Neural progenitor cell (in vitro differentiated cells): ENCODE measurements at places on chromosomes 7 and 10.

DNA sequence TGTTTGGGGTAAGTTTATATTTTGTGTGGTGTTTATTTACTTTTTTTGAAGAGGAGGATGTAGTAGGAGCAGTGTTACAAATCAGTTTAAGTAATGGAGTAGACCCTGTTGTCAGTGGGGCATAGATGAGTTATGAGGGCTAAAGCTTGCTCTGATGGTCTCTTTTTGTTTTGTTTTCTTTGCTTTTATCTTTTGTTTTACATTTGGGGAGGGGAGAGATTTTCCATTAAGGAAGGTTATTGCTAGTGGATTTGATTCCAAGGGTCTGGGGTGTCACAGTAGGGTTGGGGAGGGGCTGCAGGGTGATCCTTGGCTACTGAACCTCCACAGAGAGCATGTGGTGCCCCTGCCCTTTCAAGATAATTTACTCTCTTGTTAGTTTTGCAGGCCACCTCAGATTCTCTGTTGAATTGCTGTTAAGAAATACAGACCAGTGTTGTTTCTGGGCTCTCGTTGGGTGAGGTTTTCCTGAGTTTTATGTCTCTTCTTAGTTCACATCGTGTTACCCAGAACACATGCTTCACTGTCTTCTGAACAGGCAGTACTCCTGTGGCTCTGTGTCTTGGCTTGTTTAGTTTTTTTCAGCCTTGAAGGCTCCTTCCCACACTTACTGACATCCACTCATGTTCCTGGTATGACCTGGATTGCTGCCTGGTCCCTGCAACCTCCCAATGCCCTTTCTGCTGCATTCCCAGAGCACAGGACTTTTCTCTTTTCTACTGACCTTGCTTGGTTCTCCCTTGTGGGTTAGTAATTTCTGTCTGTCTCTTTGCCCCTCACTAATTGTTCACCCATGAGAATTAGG, 4.2 kb downstream of the KIFBP start:
- DNase-seq: no peak

DNA sequence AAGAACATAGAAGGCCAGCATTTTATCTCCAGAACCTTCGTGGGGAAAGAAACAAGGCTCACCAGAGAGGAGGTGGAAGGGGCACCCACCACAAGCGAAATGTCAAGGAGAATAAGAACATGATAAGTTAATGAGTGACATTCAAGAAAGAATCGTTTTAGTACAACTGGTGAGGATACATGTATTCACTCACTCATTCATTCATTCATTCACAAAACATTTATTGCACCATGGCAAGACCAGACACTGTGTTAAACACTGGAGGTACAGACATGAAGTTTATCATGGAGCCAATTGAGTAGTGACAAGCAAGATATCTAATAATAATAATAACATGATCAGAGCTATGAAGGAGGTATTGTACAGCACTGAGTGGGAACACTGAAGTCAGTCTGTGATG, 1.7 kb upstream of the ZNRF2 start:
- no peak for DNase-seq

DNA sequence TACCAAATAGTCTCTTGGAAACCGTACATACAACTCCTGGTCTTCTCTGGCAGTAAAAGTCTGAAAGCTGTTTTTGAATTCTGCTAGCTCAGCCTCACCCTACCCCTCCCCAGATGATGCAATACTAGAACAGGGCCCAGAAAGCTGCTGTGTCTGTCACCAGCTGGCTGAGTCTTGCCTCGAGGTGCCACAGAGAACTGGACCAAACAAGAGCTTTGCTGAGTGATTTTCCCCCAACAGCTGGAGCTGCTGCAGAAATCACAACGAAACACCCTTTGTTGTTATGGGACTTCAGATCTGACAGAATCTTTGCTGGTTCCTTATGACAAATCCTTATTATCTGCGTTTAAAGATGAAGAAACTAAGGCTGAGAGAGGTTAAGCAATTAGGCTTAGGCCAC, 134.1 kb downstream of the SPAG6 start:
- DNase-seq: no peak

DNA sequence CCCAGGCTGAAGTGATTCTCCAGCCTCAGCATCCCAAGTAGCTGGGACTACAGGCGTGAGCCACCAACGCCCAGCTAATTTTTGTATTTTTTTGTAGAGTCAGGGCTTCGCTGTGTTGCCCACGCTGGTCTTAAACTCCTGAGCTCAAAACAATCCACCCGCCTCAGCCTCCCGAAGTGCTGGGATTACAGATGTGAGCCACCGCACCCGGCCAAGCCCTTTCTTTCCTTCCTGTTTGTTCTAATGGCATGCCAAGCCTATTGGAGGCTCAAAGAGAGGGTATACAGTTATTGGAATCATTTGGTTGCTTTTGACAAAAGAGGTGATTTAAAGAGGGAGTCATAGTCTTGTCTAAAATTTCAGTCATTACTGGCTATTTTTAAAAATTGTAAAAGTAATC, 46.0 kb upstream of the TRIM8 start:
- DNase-seq: no peak

- DNase-seq: no peak
Observed at GRCh38 chr7:91717681-91718470, 162.6 kb downstream of the MTERF1 start.

- DNase-seq: no peak
Observed at GRCh38 chr7:101772508-101773211, 44.8 kb upstream of the CUX1 start.

- DNase-seq: peak; percentile 92
Observed at GRCh38 chr10:48656241-48656913, 28.3 kb upstream of the WDFY4 start.

DNA sequence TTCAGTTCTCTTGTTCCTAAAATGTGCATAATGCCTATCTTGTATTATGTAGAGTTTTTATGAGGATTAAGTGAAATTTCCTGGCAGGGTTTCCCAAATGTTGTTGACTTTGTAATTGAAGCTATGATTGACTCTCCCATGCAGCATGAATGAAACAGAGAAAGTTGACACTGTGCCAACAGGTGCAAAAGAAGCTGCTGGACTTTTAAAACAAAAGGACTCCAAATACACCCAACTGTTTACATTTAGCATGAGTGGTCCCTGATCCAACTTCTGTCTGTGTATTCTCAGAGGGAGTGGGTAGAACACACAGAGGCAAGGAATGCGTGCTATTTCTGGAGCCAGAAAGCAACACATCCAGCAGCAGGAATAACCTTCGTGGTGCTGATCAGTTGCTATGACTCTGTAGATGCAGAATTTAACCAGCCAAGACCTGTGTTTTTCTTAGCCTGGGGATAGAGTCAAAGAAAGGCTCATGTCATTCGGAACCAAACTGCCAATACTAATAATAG, 14.4 kb upstream of the RBM20 start:
- DNase-seq: no peak

DNA sequence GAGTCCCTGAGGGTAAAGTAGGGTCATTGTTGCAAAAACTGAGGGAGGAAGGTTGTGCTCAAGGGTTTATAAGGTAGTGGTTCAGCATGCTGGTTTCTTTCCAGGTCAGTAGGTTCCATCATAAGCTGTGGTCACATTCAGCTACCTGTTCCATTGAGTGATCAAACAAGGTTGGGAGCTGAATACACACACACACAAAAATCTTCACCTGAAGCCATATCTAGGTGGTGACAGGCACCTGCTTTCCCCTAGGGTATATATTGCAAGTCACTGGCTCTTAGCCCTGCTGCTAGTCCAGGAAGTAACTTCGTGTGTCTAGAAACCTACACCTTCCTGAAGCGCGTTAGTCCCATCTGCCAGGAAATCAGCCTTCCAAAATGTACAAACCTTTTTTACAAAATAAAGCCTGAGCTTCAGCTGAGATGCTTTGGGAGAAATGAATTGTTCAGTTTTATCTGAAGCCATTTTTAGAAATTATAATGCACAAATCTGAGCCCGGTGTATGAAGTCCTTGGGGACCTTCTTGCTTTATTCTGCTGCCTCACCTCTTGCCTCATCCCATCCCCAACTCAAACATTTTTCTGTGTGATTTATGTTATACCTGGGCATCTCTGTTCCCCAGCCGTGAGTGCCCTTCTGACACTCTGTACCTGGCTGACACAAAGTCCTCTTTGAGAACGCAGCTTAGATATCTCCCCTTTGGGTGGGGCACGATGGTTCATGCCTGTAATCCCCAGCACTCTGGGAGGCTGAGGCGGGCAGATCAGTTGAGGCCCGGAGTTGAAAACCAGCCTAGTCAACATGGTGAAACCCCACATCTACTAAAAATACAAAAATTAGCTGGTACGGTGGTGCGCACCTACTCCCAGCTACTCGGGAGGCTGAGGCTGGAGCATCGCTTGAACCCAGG, 10.6 kb upstream of the LAMTOR4 start:
- DNase-seq: no peak

- DNase-seq: no peak
Observed at GRCh38 chr7:34313289-34313688, 344.7 kb upstream of the NPSR1 start.
